ENCODE measurements at places on chromosomes 7 and 10.

DNA sequence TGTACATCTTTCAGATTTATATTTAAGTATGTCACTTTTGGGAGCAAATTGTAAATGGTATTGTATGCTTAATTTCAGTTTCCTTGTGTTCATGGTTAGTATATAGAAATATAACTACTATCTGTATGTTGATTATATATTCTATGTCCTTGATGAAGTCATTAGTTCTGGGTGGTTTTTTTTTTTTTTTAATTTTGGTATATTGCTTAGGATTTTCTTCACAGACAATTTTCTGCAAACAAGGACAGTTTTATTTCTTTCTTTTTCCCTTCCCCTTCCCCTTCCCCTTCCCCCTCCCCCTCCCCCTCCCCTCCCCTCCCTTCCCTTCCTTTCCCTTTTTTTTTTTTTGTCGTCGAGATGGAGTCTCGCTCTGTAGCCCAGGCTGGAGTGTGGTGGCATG is 430.0 kb downstream of the TYW1 start:
- no peak for DNase-seq

DNA sequence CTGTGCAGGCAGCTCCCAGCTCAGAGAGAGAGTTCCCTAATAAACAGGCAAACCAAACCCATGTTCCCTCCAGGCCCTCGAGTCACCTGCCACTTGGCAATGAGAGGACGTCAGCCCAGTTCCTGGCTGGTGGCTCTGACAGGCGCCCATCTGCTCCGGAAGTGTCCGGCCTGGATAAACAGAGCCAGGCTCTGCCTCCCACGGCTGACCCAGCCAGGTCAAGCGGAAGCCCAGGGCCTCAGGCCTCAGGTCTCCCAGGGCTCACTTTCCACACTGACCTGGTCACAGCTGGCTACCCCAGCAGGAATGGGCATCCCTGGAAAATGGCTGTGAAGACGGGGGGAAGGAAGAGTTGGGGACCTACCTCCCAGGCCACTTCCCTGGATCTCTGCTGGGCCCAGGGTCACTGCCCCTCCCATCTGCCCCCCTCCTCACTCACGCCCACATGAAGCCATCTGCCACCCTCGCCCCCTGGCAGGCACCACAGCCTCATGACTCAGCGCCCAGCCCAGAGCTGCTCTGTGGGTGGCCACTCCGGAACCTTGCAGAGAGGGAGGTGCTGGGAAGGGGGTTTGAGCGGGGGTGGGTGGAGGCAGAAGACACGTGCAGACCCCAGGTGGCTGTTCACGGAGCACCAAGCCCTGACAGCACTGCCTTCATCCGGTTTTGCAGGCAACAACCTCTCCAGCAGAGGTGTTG is 37.4 kb upstream of the DUSP5 start:
- DNase-seq, result no peak

GRCh38 chr7:144477348-144477747 is 73.9 kb upstream of the NOBOX start:
- DNase-seq, result no peak

DNA sequence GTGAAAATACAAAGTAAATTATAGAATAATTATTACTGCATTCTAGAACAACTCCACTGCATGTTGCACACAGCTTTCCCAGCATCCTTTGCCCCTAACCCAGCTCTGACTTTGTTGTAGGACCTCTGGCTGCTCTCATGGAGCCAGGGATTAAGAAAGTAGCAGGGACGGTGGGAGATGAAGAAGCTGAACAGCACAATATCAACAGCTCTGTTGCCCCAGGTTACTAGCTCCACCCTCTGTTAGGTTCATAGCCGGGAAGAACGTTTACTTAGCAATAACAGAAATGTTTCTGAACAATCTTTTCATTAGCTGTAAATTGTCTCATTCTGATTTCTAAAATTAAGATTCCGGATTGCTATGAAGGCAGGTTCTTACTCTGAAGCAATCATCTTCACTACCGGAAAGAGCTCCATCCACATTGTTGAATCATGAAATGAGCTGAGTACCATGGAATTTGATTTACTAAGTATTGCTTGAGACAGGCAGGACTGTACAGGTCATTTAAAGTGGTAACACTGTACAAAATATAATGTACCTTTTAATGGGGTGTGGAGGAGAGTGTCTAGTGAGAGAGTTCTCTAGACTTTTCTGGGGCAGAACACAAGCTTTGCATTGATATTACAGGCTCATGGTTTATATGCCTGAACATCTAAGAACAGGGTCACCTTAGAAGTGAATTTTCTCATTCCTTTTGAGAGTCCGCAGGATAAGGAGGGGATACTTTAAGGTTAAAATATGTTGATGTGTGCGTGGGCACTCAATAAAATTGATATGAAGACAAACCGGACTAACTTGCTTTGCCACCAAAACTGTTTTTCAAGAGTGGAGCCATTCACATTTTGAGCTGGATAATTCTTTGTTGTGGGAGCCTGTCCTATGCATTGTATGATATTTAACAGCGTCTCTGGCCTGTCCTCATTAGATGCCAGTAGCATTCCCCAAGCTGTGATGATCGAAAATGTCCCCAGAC is 20.8 kb upstream of the RAB18 start:
- peak; percentile 7 for DNase-seq

DNA sequence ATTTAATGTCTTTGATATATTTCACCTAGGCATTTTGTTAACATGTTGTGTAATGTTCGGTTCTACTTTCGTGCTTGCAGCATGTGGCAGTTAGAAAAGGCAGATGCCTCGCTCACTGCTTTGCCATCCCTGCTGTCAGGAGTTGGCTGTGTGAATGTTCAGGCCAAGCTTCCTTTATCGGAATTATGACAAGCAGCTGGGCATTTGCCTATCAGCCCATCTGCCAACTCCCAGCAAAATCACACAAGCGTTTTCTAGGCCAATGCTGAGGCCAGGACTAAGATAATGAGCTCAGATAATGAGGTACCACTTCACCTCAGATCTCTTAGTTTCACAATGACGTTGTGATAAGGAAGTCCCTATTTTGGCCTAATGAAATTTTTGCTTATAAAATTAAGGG is 212.7 kb upstream of the FAM3C start:
- DNase-seq, result no peak

DNA sequence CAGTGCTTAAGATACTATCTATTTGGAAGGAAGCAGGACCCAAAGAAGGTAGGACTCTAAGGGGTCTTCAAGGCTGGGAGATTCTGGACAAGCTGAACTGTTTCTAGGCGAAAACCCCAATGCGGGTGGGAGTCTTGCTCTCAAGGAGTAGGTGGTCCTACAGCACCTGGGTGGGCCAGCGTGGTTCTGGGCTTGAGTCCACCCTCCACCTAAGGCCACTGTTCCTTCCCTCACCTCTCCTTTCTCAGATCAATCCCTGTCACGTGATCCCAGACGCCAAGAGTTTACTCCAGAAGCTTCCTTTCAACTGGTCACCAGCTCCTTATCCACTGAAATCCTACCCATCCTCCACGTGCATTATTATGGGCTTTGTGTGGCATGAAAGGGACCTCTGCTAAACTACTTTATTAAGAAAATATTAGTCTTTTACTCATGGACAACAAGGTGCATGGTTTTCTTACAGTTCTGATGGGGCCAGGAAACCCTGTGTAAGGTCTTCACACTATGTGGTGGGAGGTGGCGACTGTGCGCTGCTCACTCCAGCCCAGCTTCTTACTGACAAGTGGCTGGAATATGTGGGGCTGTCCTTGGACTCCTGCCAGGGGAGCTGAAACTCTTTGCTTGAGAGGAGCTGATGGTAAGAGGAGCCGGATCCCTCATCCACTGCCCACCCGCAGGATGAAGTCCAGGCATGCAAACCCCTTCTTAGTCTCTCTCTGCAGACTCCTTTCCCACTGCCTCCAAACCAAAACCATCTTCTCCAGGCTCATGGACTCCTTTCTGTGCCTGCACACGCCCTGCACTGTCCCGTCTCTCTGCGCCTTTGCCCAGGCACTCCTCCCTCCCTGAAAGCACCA is 1.6 kb downstream of the ZNF746 start:
- no peak for DNase-seq

- DNase-seq, result no peak
Observed at GRCh38 chr10:11164551-11164802, 146.8 kb downstream of the CELF2 start.

DNA sequence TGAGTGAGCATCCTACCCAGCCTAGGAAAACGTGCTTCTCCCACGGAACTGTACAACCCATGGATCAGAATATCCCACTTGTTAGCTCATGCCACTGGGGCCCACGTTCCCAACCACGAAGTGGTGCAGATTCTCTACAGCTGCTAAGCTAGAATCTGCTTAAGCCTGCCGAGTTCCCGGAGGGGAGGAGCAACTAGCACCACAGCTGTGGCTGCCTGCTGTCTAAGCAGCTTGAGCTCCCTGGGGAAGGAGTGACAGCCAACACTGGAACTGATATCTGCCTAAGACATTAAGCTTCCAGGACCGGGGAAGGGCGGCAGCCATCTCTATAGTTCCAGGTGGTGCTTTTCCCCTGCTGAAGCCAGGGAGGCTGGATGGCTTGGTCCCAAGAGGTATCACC is 334.7 kb upstream of the CHRM2 start:
- DNase-seq, result no peak

DNA sequence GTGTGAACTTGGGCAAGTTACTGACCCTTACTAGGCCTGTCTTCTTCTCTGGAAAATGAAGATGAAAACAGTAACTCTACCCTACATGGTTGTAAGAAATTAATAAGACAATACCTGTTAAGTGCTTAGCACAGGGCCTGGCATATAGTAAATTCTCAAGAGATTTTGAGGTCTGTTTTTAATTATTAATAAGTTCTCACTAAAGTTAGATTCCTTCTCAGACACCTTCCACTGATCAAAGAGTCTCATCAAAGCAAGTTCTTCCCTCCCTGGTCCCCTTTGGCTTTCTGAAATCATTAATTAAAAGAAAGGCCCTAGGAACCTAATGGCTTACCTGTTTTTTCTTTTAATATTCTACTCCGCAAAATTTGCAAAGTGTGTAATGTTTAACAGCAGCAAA is 4.6 kb downstream of the TMEM140 start:
- no peak for DNase-seq

- DNase-seq, result no peak
Observed at GRCh38 chr10:50919010-50919409, 33.6 kb upstream of the A1CF start.

GRCh38 chr10:57979956-57980355 is 287.7 kb downstream of the IPMK start:
- DNase-seq, result no peak

DNA sequence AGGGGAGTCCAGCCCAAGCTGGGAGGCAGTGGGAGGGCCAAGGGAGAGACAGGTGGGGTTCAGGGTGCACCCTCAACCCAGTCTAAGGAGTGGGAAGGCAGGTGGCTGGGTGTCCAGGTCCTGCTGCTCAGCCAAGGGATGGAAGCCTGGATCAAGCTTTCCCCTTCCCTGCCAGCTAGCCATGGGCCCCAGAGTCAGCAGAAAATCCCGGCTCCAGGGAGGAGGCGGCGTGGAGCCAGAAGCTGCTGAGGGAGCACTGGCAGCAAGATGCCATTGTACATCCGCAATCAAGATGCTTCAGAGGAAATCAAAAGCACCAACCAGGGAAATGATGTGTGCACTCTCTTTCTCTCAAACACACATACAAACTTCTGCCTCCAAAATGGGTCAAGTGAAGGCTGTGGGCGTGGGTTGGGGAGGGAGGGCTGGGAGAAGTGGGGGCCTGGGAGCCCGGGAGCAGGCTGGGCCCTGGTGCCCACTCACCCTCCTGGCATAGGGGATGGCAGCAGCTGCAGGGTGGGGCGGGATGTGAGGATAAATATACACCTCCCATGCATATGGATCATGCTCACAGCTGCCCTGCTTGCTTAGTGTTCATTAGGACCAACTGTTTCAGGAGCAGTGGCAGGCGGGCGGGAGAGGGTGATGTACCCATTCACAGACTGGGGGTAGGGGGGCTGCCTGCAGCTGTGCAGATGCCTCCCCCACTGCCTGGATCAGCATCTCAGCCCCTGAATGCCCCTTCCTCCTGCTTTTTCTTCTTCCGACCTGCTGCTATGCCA is 24.2 kb downstream of the TRIM8 start:
- DNase-seq, result no peak

DNA sequence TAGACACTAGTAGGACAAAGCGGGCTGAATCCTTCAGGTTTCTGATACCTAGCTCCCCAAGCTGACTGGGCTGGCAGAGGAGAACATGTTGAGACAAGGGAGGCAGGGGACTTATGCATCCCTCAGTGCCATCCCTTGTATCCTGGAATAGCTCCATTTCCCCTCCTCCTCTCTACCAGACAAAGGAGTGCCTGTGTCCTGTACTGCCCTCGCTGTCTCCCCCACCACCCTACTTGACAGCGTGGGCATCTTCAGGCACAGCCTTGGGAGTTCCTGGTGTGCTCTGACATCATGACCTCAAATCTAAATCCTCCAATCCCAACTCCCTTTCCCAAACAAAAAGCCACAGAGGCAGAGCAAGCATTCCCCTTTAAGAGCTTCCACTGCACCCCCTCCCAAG is 9.0 kb downstream of the SFXN3 start:
- no peak for DNase-seq

- DNase-seq, result no peak
Observed at GRCh38 chr7:122632238-122632637, 66.7 kb downstream of the RNF133 start.

DNA sequence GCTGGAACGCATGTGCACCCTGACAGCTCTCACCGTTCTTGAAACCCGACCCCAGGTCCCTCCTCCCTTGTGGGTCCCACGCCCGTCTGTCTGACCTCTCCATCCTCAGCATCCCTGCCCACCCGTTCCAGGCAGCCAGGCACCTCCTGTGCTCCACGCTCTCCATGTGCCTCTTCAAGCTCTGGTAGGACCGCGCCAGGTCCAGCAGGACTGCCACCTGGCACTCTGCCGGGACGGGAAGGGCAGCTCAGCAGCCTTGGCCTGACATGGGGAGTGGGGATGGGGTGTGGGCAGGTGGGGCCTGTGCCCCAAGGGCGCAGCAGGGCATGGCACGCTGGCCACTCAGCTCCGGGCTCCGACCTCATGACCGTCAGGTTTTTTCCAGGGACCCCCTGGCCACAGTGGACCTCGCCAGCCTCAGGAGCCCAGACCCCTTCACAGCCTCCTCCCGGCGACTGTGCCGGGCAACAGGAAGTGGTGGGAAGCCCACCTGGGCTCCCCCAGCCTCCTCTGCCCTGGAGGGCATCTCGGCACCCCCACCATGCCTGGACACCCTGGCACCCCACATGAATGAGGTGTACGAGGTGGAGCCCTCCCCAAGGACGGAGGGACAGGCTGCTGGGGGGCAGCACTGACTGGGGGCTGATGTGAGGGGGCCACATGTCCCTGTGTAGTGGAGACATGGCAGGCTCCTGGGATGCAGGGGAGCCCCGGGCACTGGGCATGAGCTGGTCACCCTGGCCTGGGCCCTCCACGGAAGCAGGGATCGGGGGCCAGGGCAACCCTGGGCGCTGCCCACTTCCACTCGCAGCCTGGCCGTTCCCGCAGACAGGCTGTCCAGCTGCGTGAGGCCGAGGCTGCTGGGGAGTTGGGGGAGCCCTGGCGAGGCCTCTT is 25.1 kb upstream of the NKX6-2 start:
- no peak for DNase-seq

GRCh38 chr10:52951824-52952223 is 179.2 kb upstream of the MBL2 start:
- peak; percentile 54 for DNase-seq

DNA sequence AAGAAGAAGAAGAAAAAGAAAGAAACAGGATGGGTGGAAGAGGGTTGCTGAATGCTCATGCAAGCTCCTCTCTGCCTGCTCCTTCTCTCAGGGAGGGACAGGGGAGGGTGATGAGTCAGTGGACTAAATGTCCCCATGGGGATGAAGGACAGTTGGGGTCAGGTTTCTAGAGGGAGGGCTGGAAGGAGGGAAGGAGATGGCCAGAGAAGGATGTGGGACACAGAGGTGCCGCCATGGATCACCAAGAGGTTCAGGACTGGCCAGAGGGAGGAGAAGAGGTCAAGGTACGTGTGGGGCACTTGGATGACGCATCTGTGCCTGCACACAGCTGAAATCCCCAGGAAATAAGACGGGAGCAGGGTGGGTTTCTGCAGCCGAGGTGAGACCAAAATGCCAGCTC is 88.9 kb upstream of the GTF2I start:
- DNase-seq, result no peak

Measured in HEK293T (cell line).